ENCODE measurements at places on chromosomes 16 and 17. TPM values are rescaled to one million over a fixed set of nuclear protein-coding genes. Genes with fewer than 3 reads are reported as not detected.

Gene HOXB8
- total RNA-seq = not detected

Gene NKD1
- total RNA-seq = 15.0 TPM

Gene BEAN1
- 5.9 TPM for total RNA-seq

Gene MMP15
- 25.2 TPM for total RNA-seq

Gene GPR139
- 0.38 TPM for total RNA-seq

Gene OR3A3
- not detected for total RNA-seq

Gene MT1G
- total RNA-seq = not detected

Gene GGT6
- 6.9 TPM for total RNA-seq

Gene GNG13
- 3.8 TPM for total RNA-seq

Gene TMC8
- 4.8 TPM for total RNA-seq

Gene RNF112
- total RNA-seq = 5.4 TPM

Gene HOXB5
- not detected for total RNA-seq

Gene TMC5
- 1.9 TPM for total RNA-seq

Gene SMIM5
- total RNA-seq = 3.5 TPM

Gene SLC22A31
- not detected for total RNA-seq

Gene CHTF18
- 49.8 TPM for total RNA-seq

Gene TBC1D3E
- not detected for total RNA-seq

Gene IL21R
- 0.33 TPM for total RNA-seq

Gene JPH3
- 12.0 TPM for total RNA-seq

Gene HBA2
- total RNA-seq = 1,606 TPM

Gene NOTUM
- 2.0 TPM for total RNA-seq

Gene PPP1R27
- not detected for total RNA-seq

Gene PRR35
- 2.0 TPM for total RNA-seq

Gene KRTAP3-1
- total RNA-seq = not detected

Gene ATAD5
- total RNA-seq = 8.5 TPM

Gene SNX20
- total RNA-seq = 0.16 TPM

Gene PIK3R6
- 2.5 TPM for total RNA-seq

Gene CCL5
- 2.1 TPM for total RNA-seq

Gene MEFV
- 0.99 TPM for total RNA-seq

Gene SLC38A8
- 6.6 TPM for total RNA-seq

Gene ACSM2B
- not detected for total RNA-seq

Gene TMIGD1
- not detected for total RNA-seq
